Body of pancreas (tissue), 4 donors: ENCODE measurements at places on chromosomes 7 and 10. TPM values are rescaled to one million over a fixed set of nuclear protein-coding genes. Genes with fewer than 3 reads are reported as not detected.
A peak's percentile ranks its signal among the peaks of the same experiment; 100 is the strongest.

GRCh38 chr10:12179606-12180170, 16.0 kb downstream of the NUDT5 start:
- DNase-seq = no peak

AKR1C1 gene
- 49.4 TPM for total RNA-seq

DNA sequence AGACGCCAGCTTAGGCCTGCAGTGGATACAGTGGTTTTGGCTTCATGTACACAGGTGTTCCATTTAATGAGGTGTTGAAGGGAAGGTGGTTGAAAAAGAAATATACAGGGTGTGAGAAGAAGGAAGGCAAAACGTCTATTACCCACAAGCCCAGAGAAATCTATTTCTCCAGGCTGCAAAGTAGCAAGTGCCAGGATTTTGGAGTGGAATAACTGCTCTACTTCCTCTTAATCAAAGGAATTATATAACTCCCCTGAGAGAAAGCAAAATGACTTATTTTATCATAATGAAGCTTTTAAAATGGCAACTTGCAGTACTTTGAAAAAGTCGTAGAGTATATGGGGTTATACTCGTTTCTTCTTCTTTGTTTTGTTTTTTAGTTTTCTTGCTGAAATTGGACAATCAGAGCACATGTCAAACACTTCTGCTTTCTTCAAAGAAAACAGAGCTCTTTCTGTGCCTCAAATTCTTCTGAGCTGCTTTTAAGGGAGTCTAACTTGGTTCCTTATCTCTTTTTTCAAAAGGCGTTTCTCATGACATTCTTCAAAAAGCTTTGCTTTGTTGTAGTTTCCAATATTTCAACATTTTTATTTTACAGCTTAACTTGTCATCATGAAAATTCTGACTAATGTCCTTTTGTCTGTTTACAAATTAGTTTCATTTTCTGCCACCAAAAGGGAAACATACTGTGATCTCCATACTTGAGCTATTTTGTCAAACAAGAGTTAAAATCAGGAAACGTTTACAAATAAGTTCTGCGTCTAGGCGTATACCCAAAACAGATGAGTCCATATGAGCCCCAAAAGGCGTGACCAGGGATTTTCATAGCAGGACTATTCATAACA, 289.7 kb downstream of the FRMD4A start:
- DNase-seq = no peak

- no peak for DNase-seq
Observed at GRCh38 chr10:91778485-91778884, 19.7 kb upstream of the TNKS2 start.

STEAP4 gene
- total RNA-seq = 14.3 TPM

GRCh38 chr7:48280100-48280499, 108.8 kb downstream of the ABCA13 start:
- DNase-seq = no peak

GRCh38 chr10:49484486-49485235, 54.3 kb downstream of the ERCC6 start:
- DNase-seq = no peak

DNA sequence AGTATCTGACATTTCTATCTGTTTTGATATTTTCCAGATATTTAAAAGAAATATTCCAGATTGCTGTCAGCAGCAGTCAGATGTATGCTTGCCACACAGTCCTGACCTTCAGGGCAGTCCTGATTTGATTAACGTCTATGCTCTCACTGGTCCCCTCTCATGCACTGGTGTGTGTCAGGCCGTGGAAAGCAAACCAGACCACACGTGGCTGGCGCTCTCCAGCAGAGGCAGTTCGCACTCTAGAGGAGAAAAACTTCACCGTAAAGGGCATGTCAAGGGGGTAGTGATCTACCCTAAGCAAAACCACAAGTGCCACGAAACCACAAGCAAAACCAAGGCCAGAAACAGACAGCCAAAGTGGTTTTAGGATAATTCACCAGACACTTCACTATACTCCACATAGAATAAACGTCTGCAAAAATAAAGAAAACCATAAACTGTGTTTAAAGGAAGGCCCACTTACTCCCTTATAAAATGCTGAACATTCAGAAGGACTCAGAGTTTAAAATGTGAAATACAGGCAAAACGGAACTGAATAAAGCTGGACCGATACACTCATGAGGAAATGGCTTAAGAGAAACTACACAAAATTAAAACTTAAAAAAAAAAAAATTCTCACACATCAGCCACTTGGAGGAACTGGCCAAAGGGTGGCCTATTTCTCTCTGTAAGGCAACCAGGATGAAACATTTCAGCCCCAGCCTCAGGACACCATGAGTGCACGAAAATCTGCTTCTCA, 26.4 kb downstream of the PARP12 start:
- DNase-seq = no peak

PSD gene
- 2.6 TPM for total RNA-seq

- no peak for DNase-seq
Observed at GRCh38 chr7:12716722-12717121, 29.3 kb downstream of the ARL4A start.

- DNase-seq = no peak
Observed at GRCh38 chr7:111697771-111698170, 135.5 kb upstream of the IMMP2L start.

- DNase-seq = no peak
Observed at GRCh38 chr10:65701168-65701776, 1224.6 kb upstream of the LRRTM3 start.

FKBP6 gene
- total RNA-seq = not detected

DNA sequence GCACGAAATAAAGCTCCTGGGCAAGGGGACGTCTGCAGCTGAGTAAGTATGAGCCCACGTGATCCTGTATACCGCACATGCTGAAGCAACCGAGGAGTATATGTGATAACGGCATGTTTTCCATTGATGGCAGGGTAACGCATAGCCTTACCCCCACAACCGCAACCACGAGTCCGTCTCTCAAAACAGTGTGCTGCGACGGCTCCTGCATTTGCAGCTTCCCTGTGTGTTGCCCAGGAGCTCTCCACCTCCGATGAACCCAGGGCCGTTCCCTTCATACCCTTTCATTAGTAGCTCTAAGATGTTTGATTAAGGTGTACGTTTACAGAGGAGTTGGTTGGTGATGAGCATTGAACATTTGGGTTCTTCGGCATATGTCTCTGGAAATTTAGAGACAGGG, 69.3 kb downstream of the MGMT start:
- no peak for DNase-seq

DNA sequence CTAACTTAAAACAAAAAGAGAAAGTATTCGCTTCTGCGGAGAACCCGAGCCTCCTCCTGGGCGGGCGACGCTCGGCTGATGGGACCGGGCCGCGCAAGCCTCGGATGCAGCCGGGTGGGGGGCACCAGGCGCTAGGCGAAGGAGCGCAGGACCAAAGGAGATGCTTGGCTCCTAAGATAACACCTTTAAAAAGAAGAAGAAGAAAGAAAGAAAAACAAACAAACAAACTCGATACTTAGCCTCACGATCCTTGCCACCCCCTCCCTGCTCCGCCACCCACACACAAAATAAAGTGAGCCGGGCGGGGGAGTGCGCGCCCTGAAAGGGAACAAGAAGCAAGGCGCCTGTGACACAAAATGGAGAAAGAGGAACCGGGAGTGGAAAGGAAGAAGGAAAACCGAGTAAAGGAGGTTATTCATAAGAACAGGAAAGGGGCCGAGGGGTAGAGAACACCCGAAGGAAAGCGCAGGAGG, 34.0 kb upstream of the EBLN1 start:
- peak; percentile 32 for DNase-seq
